Stimulated activated CD8-positive, alpha-beta memory T cell treated with anti-CD3 and anti-CD28 coated beads, Interleukin-7, amount 100 ng/mL, for 24 hours (primary cell): ENCODE measurements at places on chromosomes 5 and 9.

DNA sequence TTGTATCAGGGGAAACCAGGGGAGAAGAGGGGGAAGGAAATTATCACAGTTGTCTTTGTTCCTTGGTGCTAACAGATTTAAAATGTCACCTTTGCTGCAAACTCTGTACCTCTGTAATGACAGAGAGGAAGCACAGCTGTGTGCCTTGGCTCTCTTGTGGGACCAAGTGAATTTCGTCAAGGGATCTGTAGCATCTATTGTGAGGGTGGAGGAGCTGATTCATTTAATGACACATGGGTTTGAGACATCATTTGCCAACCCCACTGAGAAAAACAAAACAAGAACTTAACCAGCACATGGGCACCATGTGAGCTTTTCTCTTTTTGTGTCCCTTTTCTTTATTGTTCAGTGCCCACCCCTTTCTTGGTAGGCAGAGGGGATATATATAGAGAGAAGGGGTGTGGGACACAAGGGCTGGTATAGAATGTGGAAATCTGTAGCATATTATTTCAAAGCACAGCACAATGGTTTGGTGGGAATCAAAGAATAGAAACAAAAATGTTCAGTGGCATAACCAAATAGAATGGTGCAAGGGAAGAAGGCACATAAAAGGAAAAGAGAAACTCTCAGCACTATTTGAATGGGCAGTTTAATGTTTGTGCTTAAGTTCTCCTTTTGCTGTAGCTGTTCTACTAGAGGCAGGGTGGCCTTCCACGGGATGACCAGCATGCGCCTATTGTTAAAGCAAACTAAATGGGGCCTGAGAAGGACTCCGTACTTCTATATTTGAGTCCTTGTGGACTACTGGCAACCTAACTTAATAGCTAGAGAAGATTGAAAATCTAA, 63.3 kb downstream of the LIX1 start:
- DNase-seq, result no peak

GRCh38 chr5:115602591-115603125, 379 bp upstream of the TICAM2 start:
- no peak for DNase-seq

GRCh38 chr9:10026443-10026984, 586.3 kb downstream of the PTPRD start:
- DNase-seq, result no peak

GRCh38 chr5:177499842-177500241, 2.4 kb upstream of the PDLIM7 start:
- no peak for DNase-seq

DNA sequence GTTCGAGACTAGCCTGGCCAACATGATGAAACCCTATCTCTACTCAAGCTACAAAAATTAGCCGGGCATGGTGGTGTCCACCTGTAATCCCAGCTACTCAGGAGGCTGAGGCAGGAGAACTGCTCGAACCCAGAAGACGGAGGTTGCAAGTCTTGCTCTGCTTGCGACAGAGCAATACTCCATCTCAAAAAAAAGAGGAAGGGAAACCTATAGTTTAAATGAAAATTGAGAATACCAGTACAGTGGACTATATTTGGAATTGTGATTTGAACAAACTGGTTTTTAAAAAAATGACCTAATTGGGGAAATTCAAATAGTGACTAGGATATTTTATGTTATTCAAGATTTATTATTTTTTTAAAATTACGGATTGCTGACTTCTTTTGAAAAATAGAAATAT, 33.2 kb downstream of the DIAPH1 start:
- no peak for DNase-seq

GRCh38 chr9:8871796-8872445, 1072.3 kb upstream of the DMAC1 start:
- DNase-seq, result no peak

DNA sequence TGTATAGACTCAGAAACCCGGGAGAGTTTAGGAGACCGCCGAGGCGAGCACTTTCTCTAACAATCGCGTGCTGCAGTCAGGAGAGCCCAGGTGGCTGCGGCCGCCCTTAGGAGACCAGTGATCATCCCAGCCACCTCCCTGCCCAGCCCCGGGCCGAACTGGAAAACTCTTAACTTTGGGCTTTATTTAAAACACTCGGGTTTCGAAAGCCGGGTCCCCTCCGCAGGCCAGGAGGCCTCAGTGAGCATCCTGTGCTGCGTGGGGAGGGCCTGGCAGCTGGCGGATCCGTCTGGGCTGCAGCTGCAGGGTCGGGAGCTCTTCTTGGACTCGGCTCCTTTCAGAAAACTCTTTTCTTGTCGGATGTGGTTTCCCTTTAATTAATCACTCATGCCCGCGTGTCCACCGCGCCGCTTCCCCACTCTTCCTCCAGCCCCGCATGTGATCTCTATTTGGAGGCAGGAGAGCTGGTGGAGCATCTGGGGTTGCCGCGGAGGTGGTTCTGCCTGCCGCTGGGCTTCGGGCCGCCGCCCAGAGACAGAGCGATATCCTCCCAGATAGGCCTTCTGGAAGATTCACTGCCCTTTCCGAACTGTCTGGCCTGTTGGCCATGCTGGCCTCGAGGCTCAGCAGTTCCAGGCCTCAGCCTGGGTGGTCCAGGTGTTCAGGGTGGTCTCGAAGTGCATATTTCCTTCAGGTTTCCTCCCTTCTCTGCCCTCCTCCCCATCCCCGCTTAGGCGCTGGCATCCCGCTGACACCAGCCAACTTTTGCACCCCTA, 59.5 kb downstream of the TMEM174 start:
- no peak for DNase-seq

GRCh38 chr9:98006127-98006796, 23.1 kb downstream of the ANP32B start:
- DNase-seq, result no peak

- no peak for DNase-seq
Measured at GRCh38 chr5:136776022-136776927, 410.9 kb upstream of the TRPC7 start.

DNA sequence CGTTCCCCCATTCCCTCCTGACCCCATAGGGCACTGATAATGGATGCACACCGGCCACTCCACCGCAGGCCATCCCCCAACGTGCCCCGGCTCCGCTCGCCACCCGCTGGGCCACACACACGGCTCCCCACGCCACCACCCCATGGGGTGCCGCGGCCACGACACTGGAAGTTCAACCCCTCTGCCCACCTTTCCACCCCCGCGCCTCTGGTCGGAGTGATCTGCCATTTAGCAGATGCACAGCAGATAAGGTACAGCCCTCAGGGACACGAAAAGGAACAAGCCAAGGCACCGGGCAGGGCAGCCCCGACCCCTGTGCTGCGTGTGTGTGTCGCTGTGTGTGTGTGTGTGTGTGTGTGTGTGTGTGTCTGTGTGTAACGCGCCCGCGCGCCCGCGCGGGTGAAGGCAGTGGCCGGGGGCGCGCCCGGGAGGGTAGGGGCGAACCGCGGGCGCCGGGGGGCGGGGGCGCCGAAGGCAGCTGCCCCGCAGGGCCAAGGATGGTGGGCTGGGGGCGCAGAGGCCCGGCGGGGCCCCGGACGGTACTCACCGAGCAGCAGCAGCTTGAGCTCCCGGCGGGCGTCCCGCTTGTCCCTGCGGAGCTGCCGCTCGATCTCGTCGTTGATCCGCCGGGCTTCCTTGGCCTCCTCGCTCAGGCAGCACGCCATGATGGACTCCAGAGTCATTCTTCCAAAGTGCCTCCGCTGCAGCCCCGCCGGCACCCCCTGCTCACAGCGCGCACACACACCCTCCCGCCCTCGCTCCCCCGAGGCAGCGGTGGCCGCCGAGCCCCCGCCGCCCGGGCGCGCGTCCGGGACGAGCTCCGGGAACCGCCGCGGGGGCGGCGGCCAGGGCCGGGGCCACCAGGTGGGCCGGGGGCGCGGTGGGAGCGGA, 813 bp downstream of the GNAQ start:
- peak; percentile 25 for DNase-seq

DNA sequence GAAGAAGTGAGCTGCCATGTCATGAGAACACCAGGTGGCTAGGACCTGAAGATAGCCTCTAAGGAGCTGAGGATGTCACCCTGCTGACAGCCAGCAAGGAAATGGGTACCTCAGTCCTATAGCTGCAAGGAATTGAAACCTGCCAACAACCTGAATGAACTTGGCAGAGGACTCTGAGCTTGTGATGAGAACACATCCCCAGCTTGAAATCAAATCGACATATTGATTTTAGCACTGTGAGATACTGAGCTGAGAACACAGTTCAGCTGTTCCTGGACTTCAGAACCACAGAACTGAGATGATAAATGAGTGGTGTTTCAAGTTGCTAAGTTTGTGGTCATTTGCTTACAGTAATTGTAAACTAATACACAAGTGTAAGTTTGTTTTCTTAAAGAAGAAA, 5.5 kb upstream of the RASEF start:
- DNase-seq, result no peak

GRCh38 chr9:95131023-95131943, 186.2 kb downstream of the FANCC start:
- no peak for DNase-seq

DNA sequence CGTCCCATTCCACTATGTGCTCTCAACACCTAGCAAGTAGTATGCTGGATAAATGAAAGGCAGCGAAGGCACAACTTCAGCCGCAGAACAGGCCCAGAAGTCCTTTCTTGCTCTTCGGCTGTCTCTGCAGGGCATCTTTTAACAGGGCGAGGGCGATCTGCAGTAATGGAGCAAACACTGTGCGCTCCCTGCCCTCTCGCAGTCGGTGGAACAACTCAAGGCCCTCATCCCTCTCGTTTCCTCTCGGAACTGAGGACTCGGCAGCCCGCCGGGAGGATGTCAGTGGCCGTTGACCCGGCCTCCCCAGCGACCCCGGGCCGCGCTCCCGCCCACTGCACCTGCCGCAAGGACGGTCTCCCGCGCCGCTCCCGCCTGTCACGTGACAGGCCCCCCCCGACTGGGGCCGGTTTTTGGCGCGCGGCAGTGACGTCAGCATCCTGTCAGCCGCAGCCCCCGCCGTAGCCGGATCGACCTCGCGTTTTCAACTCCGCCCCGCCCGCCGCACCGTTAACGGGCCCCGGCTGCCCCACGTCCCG, 1.1 kb downstream of the ZNF367 start:
- DNase-seq, result peak; percentile 89

DNA sequence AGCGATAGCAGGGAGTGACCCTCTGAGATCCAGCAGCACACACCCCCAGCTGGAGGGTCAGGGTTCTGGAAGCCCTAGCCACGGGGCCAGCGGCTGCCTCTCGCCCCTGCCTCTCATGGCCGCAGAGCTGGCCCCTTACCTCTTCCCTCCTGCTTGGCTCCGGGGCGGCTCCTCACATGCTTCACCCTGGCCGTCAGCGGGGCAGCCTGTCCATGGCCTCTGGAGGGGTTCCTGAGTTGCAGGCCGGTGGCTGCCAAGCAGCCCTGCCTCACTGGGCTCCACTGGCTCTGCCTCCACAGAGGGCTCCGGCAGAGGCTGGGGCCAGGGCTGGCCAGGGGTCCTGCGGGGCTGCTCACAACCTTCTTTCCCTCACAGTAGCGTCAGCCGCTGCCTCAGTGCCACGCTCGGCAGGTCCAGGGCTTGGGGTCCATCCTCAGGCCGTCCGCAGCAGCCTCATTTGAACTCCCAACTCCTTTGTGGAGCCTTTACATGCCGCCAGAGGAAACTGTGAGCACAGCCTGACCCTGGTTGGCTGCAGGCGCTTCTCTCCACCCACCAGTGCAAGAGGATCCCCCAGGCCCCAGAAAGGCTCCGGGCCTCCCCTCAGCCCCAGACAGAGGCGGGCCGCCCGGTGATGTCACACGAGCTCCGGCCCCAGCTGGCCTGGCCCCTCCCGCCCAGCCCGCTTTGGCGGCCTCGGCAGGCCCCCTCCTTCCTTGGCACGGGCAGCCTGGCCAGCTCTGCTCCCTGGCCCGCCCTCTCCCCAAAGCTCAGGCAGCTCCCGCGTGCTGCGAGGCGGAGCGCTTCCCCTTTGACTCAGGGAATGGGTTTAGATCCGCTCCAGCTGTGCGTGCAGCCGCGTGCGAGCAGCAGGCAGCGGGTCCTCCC, at the start of gene ANGPTL2:
Gene ANGPTL2, minus strand, starts transcription at position 460 of the 888 bp plus-strand sequence. CDS start 13,904 bp downstream, outside the sequence.
- no peak for DNase-seq

GRCh38 chr5:51829230-51829629, 446.0 kb downstream of the ISL1 start:
- DNase-seq, result no peak

DNA sequence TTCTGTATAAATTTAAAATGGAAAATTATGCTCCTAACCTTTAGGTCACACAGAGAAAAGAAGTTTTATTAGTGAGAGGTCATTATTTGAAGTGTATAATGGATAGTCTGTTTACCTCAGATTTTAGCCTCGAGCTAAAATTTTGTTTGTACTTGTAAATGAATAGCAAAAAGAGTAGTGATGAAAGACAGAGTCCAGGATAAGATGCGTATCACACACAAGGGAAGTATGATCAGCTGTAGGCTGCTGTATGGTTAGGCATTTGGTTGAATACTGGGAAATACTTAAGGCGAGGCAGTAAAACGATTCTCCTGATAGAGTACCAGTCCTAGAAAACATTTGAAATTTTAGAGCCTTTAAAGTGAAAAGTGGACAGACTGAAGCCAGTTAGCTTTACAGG, 92.7 kb downstream of the FBXL7 start:
- no peak for DNase-seq

DNA sequence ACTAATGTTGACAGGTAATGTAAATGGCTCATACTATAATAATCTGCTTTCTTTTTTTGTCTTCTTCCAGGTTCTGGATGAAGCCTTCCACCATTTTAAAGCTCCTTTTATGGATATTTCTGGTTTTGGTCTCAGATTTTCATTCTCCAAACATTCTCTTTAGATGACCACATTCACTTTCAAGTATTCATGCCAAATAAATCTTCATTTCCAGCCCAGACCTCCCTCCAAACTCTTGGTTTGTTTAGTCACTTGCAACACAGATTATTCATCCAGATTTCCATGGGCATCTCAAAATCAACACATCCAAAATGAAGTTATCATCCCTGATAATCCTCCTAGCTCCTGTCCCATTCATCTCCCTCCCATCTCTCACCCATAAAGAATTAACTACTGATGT, 40.3 kb upstream of the SVEP1 start:
- DNase-seq, result no peak

DNA sequence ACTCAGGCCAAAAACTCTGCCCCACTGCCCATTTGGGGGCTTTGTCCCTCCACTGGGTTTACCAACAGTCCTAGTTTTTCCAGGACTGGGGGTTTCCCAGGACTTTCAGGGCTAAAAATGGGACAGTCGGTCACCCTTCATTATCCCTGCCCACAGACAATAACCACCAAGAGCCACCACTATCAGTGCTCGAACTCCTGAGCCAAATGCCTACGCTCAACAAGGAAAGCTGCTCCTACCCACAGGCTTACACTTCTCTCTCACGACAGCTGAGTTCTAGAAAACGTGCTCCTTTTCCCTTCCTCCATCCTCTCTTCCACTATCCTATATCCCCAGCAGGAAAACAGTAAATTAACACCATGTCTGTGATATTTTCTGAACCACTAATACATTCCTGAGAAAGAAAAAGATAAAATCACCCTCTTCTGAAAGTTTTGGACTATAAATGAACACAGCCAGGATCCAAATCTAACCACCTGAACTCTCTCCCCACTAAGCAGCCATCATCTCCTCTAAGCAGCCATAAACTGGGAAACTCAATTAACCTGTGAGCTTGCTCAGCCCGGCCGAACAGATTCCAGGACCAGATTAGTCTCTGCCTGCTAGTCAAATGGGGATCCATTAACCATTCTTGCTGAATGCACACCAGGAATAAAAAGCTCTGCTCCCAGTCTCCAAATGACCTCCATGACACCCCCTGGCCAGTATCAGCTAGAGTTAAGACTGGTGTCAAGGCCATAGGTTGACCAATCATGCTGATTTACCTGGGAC, 41.8 kb downstream of the KLHL3 start:
- no peak for DNase-seq
